ENCODE measurements at places on chromosomes 13 and 19. TPM values are rescaled to one million over a fixed set of nuclear protein-coding genes. Genes with fewer than 3 reads are reported as not detected.

PINLYP gene
- 0.83 TPM for total RNA-seq

DNA sequence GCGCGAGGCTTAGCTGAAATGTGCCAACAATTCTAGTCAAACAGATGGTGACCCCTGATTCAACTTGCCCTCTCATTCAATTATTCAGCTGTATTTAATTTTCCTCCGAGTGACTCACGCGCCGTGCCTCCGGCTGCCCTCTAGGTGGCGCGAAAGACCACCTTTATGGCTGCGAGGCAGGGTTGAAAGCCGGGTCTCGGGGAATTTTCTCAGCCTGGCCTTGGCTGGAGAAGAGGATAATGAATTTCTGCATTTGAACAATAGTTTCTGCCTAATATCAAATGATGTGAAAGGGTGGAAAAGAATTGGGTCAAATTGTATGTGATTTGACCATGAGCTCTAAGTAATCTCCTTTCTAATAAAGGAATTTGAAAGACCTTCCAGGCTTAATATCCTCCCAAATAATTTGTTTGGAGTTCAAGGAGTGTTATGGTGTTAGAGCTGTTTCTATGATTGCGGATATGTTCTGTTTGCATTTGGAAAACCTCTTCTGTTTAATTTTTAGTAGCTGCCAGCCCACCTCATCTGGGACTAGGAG is 310.9 kb downstream of the ZNF536 start:
- peak; percentile 68 for DNase-seq

GRCh38 chr19:1231729-1232637 is 5.8 kb downstream of the CBARP start:
- DNase-seq, result no peak

STOML3 gene
- total RNA-seq, result not detected

DNA sequence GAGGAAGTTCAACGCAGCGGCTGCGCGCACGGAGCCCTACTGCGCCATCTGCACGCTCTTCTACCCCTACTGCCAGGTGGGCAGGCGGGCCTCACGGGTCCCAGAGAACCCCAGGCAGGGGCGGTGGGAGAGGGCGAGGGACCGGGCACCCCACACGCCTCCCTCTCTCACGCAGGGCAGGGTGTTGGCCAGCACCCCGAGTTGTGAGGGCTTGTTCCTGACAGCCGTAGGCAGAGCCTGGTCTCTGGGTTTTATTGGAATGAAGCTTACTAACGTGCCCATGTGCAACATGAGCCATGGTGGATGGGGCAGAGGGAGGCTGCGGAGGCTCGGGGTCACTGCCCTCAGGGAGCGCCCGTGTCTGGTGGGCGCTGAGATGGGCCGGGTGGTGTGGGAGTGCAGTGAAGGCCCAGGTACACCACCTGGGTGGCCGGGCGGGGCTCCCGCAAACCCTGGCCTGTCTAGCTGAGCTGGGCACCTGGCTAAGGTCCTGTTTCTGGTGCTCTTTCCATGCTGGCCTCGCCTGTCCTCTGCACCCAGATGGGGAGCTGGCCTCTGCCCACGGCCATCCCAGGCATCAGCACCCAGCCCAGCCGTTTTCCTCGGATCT is 165.2 kb downstream of the KDM4B start:
- DNase-seq, result no peak

DNA sequence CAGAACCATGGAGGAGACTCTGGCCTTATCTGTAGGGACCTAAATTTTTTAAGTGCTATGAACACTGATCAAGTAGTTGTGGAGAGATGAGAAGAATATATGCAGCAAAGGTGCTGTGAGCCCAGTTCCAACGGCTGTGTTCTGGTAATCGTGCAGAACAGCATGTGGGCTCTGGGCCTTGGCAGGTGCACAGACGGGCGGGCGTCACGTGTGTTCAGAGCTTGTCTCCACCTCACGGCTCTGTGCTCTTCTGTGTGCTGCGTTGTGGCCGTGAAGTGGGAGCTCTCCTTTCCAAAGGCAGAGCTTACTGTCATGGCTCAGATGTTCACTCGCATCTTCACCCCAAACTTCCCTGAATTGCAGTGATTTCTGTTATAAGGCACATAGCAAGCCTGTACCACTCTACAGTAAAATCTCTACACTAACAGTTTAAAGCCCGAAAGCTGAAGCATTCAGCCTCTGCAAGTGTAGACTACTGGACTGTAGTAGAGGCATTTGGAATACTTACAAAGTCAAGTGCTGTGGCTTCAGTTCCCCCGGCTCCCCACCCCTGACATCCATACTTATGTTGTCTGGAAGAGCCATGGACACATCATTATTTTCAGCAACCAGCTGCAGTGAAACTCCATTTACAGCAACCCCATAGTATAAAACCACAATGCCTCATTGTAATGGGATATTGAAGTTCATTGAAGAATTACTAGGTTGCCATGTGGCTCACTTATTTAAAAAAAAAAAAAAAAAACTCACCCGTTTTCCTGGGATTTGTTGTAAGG is 27.5 kb upstream of the TEX29 start:
- DNase-seq, result no peak

DNA sequence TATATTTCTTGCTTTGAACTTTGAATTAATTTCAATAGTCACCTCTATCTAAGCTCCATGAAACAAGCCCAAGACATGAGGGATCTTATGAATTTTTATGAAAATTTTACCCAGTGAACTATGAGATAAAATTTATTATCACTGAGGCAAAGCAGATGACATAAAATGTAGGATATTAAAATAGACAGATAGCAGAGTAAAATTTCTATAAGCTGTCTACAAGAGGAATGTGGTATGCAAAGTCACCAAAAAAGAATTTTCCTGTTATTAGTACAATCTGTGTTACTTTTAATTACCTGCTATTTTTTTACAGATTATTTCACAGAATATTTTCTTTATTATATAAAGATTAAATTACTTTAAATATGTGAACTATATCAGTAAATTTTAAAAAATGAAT is 2312.6 kb downstream of the PCDH9 start:
- no peak for DNase-seq
